Activated CD8-positive, alpha-beta memory T cell treated with anti-CD3 and anti-CD28 coated beads, Interleukin-2, amount 50 U/mL, for 48 hours (primary cell): ENCODE measurements at places on chromosomes 12 and 14.

DNA sequence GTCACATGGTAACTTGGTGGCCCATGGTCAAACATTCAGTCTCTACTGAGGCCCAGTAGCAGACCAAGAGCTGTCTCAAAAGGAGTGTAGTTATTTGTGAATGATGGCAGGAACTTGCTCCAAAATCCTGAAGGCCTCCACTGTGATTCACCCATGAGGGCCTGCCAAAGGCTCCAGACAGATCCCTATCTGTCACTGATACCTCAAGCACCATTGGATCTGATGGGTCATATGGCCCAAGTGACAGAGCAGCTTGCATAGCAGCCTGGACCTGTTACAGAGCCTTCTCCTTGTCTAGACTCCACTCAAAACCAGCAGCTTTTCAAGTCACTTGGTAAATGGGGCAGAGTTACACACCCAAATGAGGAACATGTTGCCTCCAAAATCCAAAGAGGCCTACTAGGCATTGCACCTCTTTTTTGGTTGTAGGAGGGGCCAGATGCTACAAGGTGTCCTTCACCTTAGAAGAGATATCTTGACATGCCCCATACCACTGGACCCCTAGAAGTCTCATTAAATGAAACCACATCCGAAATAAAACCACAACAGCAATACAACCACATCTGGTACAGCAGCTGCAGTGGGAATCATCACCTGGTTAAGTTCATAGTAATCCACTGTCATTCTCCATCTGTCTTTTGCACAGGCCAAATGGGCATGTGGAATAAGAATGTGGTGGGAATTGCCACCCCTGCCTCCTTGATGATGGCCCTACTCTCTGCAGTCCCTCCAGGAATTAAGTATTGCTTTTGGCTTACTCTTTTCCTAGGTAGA, 150.4 kb upstream of the MAX start:
- DNase-seq = no peak

DNA sequence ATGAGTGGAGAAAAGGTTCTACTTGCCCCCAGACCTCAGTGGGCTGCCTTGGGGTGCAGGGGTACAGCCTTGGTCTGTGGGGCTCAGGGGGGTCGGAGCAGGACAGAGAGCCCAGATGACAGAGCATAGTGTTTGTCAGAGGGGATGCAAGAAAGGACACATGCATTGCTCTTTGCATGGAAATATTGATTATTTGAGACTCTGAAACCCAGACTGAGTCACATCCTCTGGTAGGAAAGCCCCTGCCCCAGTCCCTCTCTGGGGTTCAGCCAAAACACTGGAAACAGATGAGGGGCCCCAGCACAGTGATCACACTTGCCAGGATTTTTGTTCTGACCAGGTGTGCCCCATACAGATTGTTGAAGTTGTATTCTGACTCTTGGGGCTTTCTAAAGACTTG, 1094.4 kb downstream of the BCL11B start:
- DNase-seq = peak; percentile 78

DNA sequence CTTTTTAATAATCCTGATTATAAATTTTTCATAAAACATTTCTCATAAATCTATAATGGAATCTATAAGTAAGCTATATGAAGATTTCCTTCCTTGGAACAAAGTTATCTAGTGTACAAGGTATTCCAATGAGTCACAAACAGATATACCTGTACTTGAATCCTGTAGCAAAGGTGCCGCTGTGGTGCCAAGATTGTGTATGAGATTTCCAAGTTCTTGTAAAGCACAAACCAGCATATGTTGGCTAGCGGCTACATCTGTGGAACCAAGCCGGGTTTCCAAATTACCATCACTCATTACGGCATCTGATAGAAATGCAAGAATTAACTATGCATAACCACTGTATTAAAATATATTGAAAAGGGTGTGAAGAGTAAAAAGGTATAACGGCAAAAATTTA, 34.1 kb downstream of the HEATR5A start:
- no peak for DNase-seq

DNA sequence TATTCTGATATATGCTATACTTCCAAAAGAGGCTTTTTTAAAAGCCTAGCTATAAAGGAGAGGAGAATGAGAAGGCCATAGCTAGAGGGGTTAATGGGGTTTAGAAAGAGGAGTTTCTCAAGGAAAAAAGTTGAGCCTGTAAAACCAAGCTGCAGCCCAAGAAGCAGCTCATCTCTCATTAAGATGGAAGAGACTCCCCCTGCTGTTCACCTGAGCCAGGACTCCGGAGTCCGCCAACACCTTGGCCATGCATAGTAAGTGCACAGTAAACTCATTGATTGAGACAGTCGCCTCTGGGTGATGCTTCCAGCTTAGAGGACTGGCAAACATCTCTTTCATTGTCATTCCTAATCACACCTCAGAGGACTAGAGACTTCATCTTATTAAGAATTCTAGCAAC, 46.2 kb downstream of the ANO2 start:
- DNase-seq = no peak

GRCh38 chr12:124369055-124369826, 74.3 kb downstream of the RFLNA start:
- no peak for DNase-seq

- no peak for DNase-seq
These were observed 88.0 kb downstream of the TMTC2 start for GRCh38 chr12:82774666-82775065.

- no peak for DNase-seq
These were observed 471 bp downstream of the MTRFR start for GRCh38 chr12:123233505-123234308.

DNA sequence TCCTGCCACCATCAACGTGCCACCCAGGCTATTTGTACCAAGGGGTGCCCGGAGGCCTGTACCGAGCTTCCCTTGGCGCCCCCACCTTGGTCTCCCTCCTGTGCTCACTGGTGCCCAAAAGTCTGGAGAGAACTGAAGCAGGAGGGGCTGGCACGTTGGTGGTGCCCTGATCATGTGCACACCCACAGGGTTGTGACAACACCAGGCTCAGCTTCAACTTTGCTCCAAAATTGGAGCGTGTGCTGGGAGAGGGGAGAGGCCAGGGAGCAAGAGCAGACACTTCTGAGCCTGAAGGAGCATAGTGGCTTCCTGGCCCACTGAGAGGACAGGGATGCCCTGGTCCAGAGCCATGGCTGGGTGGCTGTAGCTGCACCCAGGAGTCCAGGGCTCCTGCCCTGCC, 13.0 kb upstream of the LPCAT3 start:
- no peak for DNase-seq

DNA sequence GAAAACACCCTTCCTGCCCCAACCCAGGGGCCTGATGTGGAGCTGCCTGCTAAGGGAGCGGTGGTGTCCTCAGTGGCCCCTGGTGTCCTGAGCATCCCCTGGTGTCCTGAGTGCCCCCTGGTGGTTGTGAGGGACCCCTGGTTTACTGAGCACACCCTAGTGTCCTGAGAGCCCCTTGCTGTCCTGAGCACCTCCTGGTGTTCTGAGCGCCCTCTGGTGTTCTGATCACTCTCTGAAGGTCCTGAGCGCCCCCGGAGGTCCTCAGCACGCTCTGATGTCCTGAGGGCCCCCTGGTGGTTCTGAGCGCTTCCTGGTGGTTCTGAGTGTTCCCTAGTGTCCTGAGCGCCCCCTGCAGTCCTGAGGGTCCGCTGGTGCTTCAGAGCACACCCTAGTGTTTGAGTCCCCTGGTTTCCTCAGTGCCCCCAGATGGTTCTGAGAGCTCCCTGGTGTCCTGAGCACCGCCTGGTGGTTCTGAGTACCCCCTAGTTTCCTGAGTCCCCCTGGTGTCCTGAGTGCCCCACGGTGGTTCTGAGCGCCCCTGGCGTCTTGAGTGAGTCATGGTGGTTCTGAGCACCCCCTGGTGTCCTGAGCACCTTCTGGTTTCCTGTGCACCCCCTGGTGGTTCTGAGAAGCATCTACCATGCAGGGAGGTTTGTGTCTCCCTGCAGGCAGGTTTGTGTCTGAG, 1004.2 kb downstream of the TMEM121 start:
- peak; percentile 72 for DNase-seq

- no peak for DNase-seq
These were observed 35.0 kb upstream of the CFL2 start for GRCh38 chr14:34749408-34749807.
